ENCODE measurements at places on chromosomes 16 and 17. TPM values are rescaled to one million over a fixed set of nuclear protein-coding genes. Genes with fewer than 3 reads are reported as not detected.
A peak's percentile ranks its signal among the peaks of the same experiment; 100 is the strongest.

DNA sequence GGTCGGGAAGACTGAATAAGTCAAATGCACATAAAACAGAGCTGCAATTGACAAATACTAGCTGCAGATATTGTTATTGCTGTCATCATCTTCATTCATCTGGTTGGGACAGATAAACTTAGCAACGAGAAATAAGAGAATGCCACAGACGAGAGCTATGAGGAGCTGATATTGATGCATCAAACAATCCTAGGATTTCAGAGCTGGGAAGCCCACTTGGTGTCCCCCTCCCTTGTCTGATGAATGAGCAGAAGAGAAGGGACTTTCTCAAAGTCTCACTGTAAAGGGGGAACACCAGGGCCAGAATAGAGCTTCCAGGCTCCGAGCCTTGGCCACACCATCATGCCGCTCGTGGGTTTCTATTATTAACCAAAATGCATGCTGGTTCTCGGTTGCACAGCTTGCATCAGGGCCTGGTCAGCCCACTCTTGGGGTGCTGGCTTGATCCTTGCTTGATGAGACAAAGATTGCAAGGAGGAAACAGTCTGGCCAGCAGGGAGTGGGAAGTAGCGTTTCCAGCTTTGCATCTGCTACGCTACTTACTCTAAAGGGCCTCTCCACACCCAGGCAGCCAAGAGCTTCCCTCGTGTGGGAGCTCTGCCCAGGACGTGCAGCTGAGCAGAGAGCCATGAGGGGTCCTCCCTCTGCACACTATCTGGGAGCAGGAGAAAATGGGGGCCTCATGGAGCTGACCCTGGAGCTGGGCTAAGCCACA is 28.4 kb upstream of the EMP2 start:
- no peak for DNase-seq

DNA sequence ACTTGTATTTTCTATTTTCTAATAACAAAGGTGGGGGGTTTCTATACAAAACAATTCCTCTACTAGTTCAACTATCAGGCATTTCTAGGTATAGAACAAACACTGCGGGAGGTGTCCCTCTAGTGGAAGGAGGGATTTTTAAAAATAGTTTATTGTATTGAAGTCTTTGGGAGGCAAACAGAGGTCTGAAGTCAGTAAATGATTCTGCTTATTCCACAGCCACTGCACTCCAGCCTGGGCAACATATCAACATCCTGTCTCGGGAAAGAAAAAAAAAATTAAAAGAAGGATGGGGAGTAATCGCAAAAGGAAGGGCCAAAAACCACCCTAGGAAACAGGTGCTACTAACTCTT is 648 bp upstream of the ERCC4 start:
- peak; percentile 42 for DNase-seq

Gene GCGR
- not detected for total RNA-seq

- DNase-seq, result no peak
Observed at GRCh38 chr17:76796081-76796480, 58.2 kb downstream of the MFSD11 start.

DNA sequence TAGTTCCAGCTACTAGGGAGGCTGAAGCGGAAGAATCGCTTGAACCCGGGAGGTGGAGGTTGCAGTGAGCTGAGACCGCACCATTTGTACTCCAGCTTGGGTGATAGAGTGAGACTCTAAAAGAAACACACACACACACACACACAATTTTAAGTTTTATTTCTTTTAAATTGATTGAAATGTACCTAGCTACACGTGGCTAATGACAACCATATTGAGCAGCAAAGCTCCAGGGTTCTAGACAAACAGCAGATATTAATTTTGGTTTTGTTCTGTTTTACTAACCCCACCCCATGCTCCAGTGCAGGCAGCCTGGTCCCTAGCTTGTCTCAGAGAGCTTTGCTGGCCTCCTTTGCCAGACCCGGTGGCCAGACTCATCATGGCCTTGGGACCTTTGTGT is 16.0 kb upstream of the RAI1 start:
- no peak for DNase-seq

DNA sequence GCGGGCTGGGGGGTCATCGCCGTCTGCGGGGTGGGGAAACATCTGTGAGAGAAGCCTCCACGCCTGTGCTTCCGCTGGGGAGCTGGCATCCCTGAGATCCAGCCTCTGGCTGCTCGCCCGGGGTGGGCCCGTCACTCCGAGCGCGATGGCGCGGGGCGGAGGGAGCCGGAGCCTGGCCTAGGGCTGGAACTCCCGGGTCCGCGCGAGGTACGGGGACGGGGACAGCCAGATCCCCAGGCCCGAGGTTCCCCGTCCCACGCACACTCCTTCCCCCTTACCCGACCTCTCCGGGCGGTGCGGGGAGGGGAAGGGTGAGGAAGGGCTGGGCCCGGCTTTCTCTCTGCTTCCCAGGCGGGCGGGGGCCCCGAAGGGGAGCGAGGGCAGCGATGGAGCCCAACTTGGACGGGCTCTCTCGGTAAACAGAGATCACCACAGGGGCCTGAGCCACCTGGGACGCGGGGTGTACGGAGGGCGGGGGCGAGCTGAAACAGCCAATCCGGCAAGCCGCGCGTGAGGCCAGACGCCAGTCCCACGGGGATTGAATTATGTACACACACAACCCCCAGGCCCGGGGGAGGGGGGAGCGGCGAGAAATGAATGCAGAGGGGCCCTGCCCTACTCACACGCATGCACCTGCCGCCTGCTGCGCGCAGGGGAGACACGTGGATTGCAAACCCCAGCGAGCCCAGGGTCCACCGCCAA is at the start of gene SLC16A11:
TSS of gene SLC16A11 (minus strand) at position 596 of the 702 bp plus-strand sequence. CDS start at position 17, 579 bp downstream.
- DNase-seq, result peak; percentile 58

Gene PHF12
- 49.1 TPM for total RNA-seq
